Liver (tissue), 10 donors: ENCODE measurements at places on chromosomes 5 and 9. TPM values are rescaled to one million over a fixed set of nuclear protein-coding genes. Genes with fewer than 3 reads are reported as not detected.

- no peaks in the 10 kb centered on the region for H3K4me1 ChIP-seq
- no peak for DNase-seq
These were observed 99.6 kb downstream of the BASP1 start for GRCh38 chr5:17316970-17317459.

GRCh38 chr9:137070201-137070905, at the start of gene SAPCD2:
TSS of gene SAPCD2 (minus strand) at chr9:137070557. CDS start at chr9:137070460, 97 bp downstream.
- H3K27ac ChIP-seq, result no peak within 1 kb of the TSS
- H3K36me3 ChIP-seq, result no peaks in the 10 kb centered on the region
- peaks cover 5% of the 10 kb centered on the region for H3K4me1 ChIP-seq
- H3K4me3 ChIP-seq, result peak within 1 kb of the TSS; percentile 46
- H3K27me3 ChIP-seq, result peaks cover 2% of the 10 kb centered on the region
- DNase-seq, result peak; percentile 75

DNA sequence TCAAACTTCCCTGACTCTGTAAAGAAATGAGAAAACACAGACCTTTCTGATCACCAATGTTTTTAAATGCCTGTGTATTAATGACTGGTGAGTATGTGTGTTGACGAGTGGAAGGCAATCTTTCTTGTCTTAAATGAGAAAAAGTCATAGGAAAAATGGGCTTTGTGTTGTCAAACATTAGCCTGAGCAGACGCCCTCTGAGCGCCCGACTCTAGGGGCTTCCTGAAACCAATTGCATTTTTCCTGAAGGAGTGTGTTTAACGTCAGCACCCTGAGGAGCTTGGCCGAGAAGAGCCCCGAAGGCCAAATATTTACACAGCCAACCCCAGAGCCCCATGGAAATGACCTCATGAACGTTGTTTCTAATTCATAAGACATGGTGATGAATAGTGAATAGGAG, 154.3 kb downstream of the PHF2 start:
- peaks cover 3% of the 10 kb centered on the region for H3K27me3 ChIP-seq
- no peak overlapping the region for H3K27ac ChIP-seq
- no peaks in the 10 kb centered on the region for H3K4me1 ChIP-seq
- no peaks in the 10 kb centered on the region for H3K36me3 ChIP-seq
- H3K4me3 ChIP-seq, result no peak overlapping the region

DNA sequence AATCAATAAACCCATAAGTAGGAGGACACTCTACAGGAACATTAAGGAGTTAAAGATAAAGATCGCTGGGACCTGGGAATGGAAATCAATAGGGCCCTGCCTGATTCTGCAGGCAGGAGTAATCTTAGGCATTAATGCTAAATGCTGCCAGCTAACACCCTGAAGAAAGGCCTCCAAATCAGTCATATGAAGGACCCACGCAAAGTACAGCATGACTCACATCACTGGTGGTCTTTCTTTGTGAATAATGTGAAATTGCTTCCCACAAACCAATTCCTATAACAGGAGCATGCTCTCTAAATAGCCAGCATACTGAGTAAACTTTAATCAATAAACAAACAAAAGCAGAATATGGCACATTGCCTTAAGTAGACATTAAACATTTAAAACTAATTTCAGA, 172.3 kb downstream of the SEMA5A start:
- peak overlapping the region; percentile 37 for H3K27ac ChIP-seq
- no peak overlapping the region for H3K4me3 ChIP-seq
- H3K4me1 ChIP-seq, result peaks cover 4% of the 10 kb centered on the region
- no peaks in the 10 kb centered on the region for H3K27me3 ChIP-seq
- DNase-seq, result no peak
- H3K36me3 ChIP-seq, result no peaks in the 10 kb centered on the region

DNA sequence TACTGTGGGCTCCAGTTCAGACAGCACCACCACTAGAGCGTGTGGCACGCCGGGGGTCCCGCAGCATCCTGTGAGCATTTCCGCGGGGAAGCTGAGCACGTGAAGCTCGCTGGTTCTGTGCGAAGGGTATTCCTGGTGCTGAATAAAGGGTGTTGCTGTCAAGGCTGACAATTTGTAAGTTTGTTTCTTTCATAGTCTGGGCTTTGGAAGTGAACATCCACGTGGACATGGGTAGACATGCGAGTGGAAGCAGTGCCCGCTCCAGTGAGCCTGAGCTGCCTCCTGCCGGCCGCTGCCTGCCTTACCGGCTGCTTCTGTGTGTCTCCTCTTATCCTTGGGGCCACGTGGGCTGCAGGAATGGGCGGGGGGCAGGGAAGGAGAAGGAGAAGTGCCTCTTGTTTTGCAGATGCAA, 14.7 kb downstream of the NDUFS6 start:
- no peaks in the 10 kb centered on the region for H3K27me3 ChIP-seq
- peaks cover 78% of the 10 kb centered on the region for H3K36me3 ChIP-seq
- H3K4me1 ChIP-seq, result no peaks in the 10 kb centered on the region
- no peak for DNase-seq
- H3K4me3 ChIP-seq, result no peak overlapping the region

GRCh38 chr9:122403381-122404000, 32.7 kb downstream of the PTGS1 start:
- H3K4me3 ChIP-seq, result no peak overlapping the region
- H3K27me3 ChIP-seq, result no peaks in the 10 kb centered on the region
- no peak for DNase-seq
- no peaks in the 10 kb centered on the region for H3K4me1 ChIP-seq
- no peaks in the 10 kb centered on the region for H3K36me3 ChIP-seq
- no peak overlapping the region for H3K27ac ChIP-seq

GRCh38 chr5:158560170-158560569, 539.5 kb downstream of the EBF1 start:
- peak; percentile 34 for DNase-seq
- H3K36me3 ChIP-seq, result no peaks in the 10 kb centered on the region
- H3K4me3 ChIP-seq, result no peak overlapping the region
- no peaks in the 10 kb centered on the region for H3K4me1 ChIP-seq

GRCh38 chr5:122727112-122727541, 47.8 kb upstream of the SNX2 start:
- no peaks in the 10 kb centered on the region for H3K27me3 ChIP-seq
- H3K4me1 ChIP-seq, result no peaks in the 10 kb centered on the region
- no peak for DNase-seq
- no peak overlapping the region for H3K4me3 ChIP-seq

DNA sequence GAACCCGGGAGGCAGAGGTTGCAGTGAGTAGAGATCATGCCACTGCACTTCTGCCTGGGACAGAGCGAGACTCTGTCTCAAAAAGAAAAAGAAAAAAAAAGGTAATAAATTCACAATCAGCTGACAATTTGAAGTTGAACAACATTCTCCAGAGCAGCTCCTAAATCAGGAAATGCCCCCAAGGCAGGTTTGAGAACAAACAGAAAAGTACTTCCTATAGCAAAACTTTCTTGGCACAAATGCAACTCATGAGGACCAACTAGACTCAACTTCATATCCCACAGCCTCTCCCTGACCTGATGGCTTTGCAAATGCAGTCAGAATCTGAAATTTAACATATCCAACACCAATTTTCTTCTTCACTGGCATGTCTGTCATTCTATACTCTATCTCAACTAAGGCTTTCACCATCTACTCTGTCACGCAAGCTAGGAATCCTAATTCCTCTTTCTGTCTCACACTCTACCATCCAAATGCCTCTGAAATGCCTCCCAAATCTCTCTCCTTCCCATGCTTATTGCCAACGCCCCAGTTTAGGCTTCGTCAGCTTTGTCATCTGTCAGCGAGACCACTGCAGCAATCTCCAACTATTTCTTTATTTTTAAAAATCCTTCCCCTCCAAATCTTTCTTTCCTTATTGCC, 113.3 kb downstream of the MAPKAP1 start:
- no peaks in the 10 kb centered on the region for H3K4me1 ChIP-seq
- H3K4me3 ChIP-seq, result no peak overlapping the region
- DNase-seq, result no peak
- no peak overlapping the region for H3K27ac ChIP-seq
- H3K27me3 ChIP-seq, result no peaks in the 10 kb centered on the region
- H3K36me3 ChIP-seq, result no peaks in the 10 kb centered on the region

- DNase-seq, result no peak
- H3K36me3 ChIP-seq, result no peaks in the 10 kb centered on the region
These were observed 211.5 kb downstream of the PAPPA start for GRCh38 chr9:116365056-116365471.

DNA sequence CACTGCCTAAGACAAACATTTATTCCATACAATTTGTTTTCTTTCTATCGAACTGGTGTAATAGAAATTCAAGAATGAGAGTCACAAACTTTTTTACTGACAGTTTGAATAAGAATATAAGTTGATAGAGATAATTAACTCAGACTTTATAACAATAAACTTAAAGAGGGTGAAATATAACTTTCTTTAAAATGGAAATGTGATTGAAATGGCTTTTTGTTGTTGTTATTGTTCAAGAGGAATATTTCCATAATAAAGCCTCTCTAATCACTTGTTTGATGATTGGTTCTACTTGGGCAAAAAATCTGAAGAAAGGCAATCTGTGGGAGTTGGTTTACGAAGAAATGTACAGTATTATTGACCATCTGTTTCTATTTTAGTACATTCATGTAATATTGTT, 79.3 kb downstream of the ST8SIA4 start:
- H3K27ac ChIP-seq, result no peak overlapping the region
- no peak overlapping the region for H3K4me3 ChIP-seq
- DNase-seq, result no peak
- H3K36me3 ChIP-seq, result no peaks in the 10 kb centered on the region
- no peaks in the 10 kb centered on the region for H3K27me3 ChIP-seq

DNA sequence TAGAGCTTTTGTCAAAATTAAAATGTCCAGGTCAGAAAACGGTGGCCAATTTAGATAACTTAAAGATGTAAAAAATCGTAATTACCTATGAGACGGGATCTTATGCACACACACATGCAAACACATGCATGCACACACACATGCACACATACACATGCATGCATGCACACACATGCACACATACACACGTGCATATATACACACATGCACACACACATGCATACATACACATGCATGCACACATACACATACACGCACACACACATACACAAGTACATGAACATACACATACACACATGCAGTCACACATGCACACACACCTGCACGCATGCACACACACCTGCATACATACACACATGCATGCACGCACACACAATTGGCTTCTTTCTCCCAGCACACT, 362.0 kb downstream of the IRX1 start:
- DNase-seq, result no peak
- H3K4me3 ChIP-seq, result no peak overlapping the region
- H3K4me1 ChIP-seq, result no peaks in the 10 kb centered on the region
- H3K36me3 ChIP-seq, result no peaks in the 10 kb centered on the region
- no peaks in the 10 kb centered on the region for H3K27me3 ChIP-seq

- no peak overlapping the region for H3K27ac ChIP-seq
- DNase-seq, result no peak
- no peaks in the 10 kb centered on the region for H3K36me3 ChIP-seq
- H3K27me3 ChIP-seq, result no peaks in the 10 kb centered on the region
These were observed 46.7 kb downstream of the INSYN2B start for GRCh38 chr5:169933616-169934015.

- H3K27ac ChIP-seq, result no peak overlapping the region
- no peaks in the 10 kb centered on the region for H3K36me3 ChIP-seq
- H3K27me3 ChIP-seq, result no peaks in the 10 kb centered on the region
- no peak for DNase-seq
- H3K4me1 ChIP-seq, result no peaks in the 10 kb centered on the region
These were observed 79.4 kb downstream of the FAM114A2 start for GRCh38 chr5:153959134-153959957.

DNA sequence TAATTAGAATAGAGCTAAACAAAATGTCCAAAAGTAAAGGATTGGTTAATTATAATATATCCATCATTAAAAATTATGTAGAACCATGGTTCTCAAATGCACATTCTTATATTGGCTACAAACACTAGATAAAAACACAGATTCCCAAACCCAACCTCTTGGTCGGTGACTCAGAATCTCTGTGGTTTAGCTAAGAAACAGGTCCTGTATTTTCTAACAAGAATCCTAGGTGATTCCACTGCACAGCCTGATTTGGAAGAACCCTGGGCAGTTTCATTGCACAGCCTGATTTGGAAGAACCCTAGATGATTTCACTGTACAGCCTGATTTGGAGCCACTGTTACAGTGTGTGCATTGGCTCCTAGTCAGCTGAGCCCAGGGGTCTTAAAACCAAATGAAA, 67.9 kb downstream of the KIAA1958 start:
- no peaks in the 10 kb centered on the region for H3K36me3 ChIP-seq
- no peak for DNase-seq
- H3K27me3 ChIP-seq, result no peaks in the 10 kb centered on the region
- no peak overlapping the region for H3K27ac ChIP-seq
- H3K4me3 ChIP-seq, result no peak overlapping the region
- H3K4me1 ChIP-seq, result peaks cover 1% of the 10 kb centered on the region

- H3K36me3 ChIP-seq, result peaks cover 13% of the 10 kb centered on the region
- no peaks in the 10 kb centered on the region for H3K27me3 ChIP-seq
- H3K4me1 ChIP-seq, result no peaks in the 10 kb centered on the region
- no peak for DNase-seq
These were observed 101.4 kb downstream of the PPARGC1B start for GRCh38 chr5:149831492-149831891.

DNA sequence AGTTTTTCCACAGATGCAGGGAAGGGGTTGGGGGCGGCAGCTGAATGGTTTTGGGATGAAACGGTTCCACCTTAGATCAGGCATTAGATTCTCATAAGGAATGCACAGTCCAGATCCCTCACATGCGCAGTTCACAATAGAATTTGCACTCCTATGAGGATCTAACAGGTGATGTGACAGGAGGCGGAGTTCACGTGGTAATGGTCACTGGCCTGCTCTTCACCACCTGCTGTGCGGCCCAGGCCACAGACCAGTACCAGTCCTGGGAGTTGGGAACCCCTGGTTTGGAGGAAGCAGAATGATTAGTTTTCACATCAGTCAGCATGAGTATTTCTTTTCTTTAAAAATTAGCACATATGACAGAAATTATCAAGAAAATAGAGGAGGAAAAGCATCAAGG, 26.3 kb downstream of the ANP32B start:
- no peak overlapping the region for H3K27ac ChIP-seq
- no peak for DNase-seq
- H3K27me3 ChIP-seq, result no peaks in the 10 kb centered on the region
- H3K4me3 ChIP-seq, result no peak overlapping the region
- H3K36me3 ChIP-seq, result peaks cover 17% of the 10 kb centered on the region

- H3K27me3 ChIP-seq, result no peaks in the 10 kb centered on the region
- H3K27ac ChIP-seq, result peak overlapping the region; percentile 97
- no peak overlapping the region for H3K4me3 ChIP-seq
- peak; percentile 67 for DNase-seq
- H3K36me3 ChIP-seq, result no peaks in the 10 kb centered on the region
These were observed 67.3 kb upstream of the RXRA start for GRCh38 chr9:134258828-134259546.

The ENTREP1 gene
- total RNA-seq, result 0.33 TPM

The RETREG1 gene
- total RNA-seq, result 0.70 TPM

The LHX6 gene
- total RNA-seq, result 0.05 TPM

The SH3PXD2B gene
- 1.4 TPM for total RNA-seq

The TBC1D2 gene
- total RNA-seq, result 5.1 TPM

The FCHO2 gene
- total RNA-seq, result 12.0 TPM

The NFIL3 gene
- total RNA-seq, result 6.6 TPM

The HCN1 gene
- total RNA-seq, result not detected

The SLC4A9 gene
- not detected for total RNA-seq

The CAVIN4 gene
- 0.05 TPM for total RNA-seq

The CNTNAP3 gene
- 4.4 TPM for total RNA-seq

The CTSV gene
- total RNA-seq, result 0.17 TPM

The HMCN2 gene
- 0.28 TPM for total RNA-seq

The C8G gene
- total RNA-seq, result 323 TPM

The RNF14 gene
- total RNA-seq, result 35.5 TPM
